Stimulated activated CD4-positive, alpha-beta T cell treated with anti-CD3 and anti-CD28 coated beads, Interleukin-2, amount 100 ng/mL, for 24 hours (primary cell): ENCODE measurements at places on chromosomes 12 and 14.
A peak's percentile ranks its signal among the peaks of the same experiment; 100 is the strongest.

DNA sequence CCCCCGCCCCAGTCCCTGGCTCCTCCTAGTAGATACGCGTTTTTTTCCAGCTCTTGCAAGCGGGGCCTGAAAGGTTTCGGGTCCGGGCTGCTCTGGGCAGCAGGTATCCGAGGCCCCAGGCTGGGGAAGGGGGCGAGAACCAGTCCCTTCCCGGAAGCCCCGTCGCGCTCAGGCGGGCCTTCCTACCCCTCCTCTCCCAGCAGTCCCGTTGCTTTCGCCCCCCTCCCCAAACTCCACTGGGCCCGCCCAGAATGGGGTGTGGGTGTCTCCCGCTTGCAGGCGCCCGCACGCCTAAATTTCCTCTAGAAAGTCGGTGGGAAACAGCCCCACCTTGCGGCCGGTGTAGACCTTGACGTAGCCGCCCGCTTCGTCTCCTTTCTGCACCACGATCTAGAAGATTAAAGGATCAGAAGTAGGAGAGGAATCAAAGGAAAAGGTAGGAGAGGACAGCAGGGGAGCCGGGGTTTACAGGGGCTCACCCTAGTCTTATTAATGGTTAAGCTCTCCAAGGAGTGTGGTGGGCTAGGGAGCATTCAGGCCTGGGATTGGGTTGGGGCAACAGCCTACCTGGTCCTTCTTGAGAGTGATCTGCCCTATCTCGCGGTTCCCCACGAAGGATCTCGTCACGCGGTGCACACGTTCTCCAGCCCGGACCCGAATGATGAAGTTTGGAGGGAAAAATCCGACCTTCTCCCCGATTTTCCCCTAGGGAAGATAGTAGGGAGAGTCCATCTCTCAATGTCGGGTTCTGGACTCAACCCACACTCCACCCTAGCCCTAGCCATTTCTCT is 7.3 kb downstream of the STAC3 start:
- peak; percentile 92 for DNase-seq

DNA sequence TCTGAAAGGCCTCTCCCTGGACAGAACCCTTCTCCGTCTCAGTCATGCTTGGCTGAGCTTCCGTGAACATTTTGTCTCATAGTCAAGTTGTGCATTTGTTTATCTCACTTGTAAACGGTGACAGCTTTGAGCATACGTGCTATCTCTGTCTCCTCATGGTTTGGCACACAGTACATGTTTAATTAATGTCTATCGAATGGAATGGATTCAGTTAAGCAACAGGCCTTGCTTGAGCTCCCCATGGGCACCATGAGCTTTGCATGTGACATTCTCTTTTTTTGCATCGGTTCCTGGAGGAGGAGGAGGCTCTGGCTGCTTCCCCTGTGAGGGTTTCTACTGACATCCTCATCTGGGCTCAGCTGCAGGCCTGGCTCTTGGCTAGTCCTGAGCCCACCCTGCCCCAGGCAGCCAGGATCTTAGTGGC is 80.0 kb downstream of the PRIMA1 start:
- no peak for DNase-seq

DNA sequence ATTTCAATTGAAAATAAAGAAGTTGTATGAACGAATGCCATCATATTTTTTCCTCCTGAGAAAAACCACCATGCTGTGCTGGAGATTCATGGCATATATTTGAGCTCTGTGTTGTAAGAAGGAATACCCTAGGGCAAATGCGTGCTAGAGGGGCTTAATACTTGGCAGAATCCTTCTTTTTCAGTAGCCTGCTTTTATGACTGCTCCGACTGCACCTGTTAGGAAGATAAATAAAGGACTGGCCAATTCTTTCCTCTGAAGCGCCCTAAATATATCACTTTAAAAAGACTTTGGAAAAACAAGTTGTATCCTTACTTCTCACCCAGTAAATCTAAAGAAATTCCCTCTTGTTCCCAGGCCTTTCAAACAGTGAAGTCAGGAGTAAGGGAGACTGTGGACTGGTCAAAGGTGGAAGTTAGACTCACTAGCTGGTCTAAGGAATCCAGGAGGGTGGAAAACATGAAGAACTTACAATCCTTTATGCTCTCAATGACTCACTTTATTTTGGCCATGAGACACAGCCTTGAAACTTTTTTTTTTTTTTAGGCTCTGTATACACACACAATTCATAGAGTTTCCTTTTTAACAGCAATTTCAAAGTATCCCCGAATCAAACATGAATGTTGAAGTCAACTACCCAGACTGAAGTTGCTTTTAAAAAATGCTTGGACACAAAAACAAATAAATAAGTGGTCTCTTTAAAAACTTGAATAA is 5.2 kb downstream of the MYBPC1 start:
- no peak for DNase-seq

- no peak for DNase-seq
Observed at GRCh38 chr14:65548878-65549277, 136.3 kb downstream of the FUT8 start.

- DNase-seq = peak; percentile 55
Observed at GRCh38 chr12:51270067-51270950, at the start of gene SMAGP. SMAGP (minus strand) TSS chr12:51270415; CDS start chr12:51269278, 1,137 bp downstream.

DNA sequence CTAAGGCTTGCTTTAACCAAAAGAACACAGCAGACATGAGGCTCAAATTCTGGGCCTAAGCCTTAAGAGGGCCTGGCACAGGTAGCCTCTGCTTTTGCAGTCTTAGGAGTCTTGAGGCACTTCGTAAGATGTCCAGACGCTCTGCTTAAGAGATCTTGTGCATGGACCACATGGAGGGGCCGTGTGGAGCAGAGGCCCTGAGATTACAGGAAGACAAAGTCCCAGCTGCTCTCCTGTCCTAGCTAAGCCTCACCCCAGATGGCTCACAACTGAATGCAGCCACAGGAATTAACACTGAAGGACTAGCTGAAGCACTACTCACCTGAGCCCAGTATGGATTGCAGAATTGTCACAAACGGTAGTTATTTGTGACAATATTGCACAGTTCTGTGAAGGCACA is 446.0 kb downstream of the PDZRN4 start:
- DNase-seq = no peak

DNA sequence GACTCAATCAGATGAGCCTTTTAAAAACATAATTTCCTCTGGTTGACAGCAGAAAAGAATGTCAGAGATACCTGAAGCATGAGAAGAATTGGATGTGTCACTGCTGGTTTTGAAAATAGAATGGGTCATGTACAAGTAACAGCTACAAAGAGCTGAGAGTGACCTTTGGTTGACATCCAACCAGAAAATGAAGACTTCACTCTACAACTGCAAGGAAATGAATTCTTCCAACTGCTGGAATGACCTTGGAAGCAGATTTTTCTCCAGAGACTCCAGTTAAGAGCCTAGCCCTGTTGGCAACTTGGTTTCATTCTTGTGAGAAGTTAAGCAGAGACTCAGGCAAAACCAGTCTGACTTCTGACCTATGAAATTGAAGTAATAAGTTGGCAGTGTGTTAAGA is 505.9 kb downstream of the SLC16A7 start:
- no peak for DNase-seq

DNA sequence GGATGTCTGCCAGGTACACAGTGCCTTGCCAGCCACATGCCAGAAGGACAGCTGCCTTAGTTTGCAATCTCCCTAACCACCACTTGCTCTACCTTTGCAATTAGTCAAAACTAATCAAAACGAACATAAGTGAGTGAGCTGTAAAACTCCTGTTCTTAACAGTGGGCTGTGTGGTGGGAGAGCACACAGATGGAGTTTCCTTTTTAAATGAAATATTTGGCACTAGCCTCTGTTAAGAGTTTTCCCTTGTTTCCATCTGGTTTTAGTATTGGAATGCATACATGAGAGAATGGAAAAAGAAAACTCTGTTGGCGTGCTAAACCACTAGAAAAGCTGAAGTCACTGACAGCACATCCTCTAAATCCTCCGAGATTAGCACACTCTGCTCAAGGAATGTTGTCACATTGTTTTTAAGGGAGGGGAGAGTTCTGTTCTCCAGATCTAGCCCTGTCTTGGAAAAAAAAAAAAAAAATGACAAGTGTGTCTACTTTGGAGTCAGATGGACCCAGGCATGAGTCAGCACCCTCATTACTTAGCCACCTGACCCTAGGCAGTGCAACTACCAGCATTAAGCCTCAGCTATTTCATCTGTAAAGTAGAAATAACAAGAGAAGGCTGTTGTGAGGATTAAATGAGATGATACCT is 83.9 kb downstream of the STXBP6 start:
- no peak for DNase-seq
